ENCODE measurements at places on chromosomes 1 and 21. TPM values are rescaled to one million over a fixed set of nuclear protein-coding genes. Genes with fewer than 3 reads are reported as not detected.

Gene FNDC7
- under 0.01 TPM for total RNA-seq

Gene LRRC38
- total RNA-seq = not detected

Gene XCL1
- not detected for total RNA-seq

Gene S100A5
- not detected for total RNA-seq

Gene HSPB7
- total RNA-seq = not detected

Data from dermis lymphatic vessel endothelial cell (primary cell).